ENCODE measurements at places on chromosomes 13 and 19. TPM values are rescaled to one million over a fixed set of nuclear protein-coding genes. Genes with fewer than 3 reads are reported as not detected.

LCP1 gene
- total RNA-seq = 454 TPM

PRKACA gene
- 44.0 TPM for total RNA-seq

ICAM1 gene
- 0.43 TPM for total RNA-seq

ZNF829 gene
- total RNA-seq = 5.1 TPM

ILF3 gene
- 75.5 TPM for total RNA-seq

GRCh38 chr19:9917321-9917720 lies 19.0 kb downstream of the OLFM2 start:
- DNase-seq = peak; percentile 58

GRCh38 chr13:97627566-97627965 lies 193.6 kb downstream of the RAP2A start:
- DNase-seq = peak; percentile 53

DNA sequence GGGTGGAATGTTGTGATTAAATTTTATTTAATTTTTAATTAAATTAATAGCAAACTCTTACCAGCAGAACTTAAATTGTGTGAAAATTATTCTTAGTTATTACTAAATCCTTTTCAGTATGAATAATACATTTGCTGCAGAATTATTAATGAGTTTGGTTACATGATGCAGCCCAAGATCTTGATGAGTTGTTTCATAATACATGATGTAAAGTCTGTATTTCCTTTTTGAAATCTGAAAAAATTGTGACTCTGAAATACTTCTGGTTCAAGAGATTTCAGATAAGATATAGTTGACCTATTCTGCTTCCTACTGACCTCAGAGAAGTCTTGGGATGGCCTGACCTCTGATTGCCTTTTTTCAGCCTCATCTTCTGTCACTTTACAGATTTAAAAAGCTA lies 11.1 kb downstream of the SAE1 start:
- no peak for DNase-seq

CYP2F1 gene
- not detected for total RNA-seq

DNA sequence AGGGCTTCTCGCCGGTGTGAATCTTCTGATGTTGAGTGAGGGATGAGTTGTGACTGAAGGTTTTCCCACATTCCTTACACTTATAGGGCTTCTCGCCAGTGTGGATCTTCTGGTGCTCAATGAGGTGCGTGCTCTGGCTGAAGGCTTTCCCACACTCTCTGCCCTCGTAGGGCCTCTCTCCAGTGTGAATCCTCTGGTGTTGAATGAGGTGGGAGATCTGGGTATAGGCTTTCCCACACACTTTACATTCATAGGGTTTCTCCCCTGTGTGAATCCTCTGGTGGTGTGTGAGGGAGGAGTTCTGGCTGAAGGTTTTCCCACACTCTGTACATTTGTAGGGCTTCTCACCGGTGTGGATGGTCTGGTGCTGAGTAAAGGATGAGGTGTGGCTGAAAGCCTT lies 33.2 kb downstream of the ZNF473 start:
- no peak for DNase-seq

DNA sequence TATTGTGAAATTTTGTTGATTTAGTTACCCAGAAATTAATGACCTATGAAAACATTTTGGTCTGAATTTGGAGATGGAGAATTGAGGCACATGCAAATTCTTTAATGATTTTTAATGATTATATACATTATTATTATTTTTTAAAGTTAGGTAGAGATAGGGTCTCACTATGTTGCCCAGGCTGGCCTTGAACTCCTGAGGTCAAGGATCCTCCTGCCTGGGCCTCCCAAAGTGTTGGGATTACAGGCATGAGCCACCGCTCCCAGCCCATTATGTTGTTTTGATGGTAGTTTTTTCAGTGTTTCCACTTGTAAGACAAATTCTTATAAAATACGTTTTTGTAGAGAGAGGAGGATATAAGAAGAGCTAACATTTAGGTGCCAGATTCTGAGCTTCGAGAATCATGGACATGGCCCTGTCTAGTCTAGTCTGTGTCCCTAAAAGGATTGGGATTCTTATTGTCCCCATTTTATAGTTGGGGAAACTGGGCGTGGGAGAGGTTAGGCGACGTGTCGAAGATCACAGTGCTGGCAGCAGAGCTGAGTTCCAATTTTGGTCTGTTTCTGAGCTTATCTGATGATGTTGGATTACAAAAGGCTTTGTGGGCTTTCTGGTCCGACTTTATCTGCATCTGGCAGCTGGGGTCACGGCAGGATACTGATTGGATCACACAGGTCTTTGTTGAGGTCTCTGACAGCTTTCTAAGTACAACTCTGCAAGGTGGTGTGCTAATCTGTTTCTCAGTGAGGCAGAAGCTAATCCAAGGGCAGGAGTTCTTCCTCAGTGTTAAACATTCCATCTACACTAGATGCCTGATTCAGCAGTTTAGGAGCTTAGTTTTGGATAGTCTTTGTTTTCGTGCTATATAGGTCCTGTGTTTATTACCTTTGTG lies 7.5 kb upstream of the WDR88 start:
- no peak for DNase-seq

KIR3DL2 gene
- total RNA-seq = not detected

- DNase-seq = no peak
Observed at GRCh38 chr19:17946965-17947784, 14.4 kb downstream of the CCDC124 start.

- no peak for DNase-seq
Observed at GRCh38 chr13:86725105-86725504, 925.9 kb upstream of the SLITRK6 start.

CEACAM7 gene
- total RNA-seq = not detected

DPF1 gene
- total RNA-seq = 3.0 TPM

GRCh38 chr19:50932018-50932689 lies 20.7 kb downstream of the KLK5 start:
- DNase-seq = peak; percentile 99

GRCh38 chr13:110509478-110509926 lies 52.0 kb downstream of the RAB20 start:
- no peak for DNase-seq

DNA sequence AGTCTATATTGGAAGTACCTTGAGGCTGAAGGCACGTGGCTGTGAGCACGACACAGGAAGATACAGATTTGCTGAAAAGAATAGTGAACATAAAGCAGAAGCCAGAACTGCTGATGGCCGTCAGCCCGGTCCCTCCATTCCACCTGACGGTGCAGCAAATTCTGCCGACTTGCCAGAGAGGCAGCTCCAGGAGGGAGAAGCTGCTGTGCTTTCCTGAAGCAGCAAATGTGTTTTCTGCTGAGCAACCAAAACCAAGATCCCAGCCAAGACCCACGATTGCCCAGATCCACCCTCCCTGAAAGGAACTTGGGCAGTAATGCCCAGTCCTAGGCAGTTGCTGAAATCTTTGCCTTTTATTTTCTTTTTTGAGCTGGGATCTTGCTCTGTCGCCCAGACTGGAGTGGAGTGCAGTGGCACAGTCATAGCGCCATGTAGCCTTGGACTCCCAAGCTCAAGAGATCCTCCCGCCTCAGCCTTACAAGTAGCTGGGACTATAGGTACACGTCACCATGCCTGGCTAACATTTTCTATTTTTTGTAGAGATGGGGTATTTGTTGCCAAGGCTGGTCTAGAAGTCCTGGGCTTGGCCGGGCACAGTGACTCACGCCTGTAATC lies 7.0 kb upstream of the RCN3 start:
- DNase-seq = no peak

GRCh38 chr19:53193535-53194222 lies 521 bp upstream of the ZNF665 start:
- no peak for DNase-seq

TINCR gene
- total RNA-seq = 9.9 TPM

DNA sequence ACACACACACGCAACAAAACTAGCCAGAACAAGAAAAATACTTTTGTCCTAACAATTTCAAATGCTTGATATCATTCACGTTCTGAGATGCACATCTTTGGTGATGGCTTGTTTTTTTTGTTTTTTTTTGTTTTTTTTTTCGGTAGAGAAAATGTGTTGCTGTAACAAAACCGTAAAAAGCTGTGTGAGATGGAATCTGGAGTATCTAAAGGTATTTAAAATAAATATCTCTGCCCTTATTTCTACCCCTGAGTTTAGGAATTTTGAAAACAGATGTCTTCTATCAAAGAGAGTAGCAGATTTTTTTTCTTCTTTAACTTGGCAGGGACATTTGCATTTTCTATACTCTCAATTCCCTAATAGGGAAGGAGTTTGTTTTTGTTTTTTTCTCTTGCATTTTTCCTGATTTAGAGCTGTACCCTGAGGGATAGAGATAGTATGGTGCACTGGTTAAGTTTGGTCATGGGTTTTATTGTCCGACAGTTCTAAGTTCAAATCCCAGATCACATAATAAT lies 446.6 kb downstream of the KLF5 start:
- DNase-seq = no peak

GRCh38 chr13:76799696-76800095 lies 86.5 kb downstream of the KCTD12 start:
- peak; percentile 24 for DNase-seq

- peak; percentile 94 for DNase-seq
Observed at GRCh38 chr13:45055198-45055901, 65.0 kb upstream of the GTF2F2 start.

DNA sequence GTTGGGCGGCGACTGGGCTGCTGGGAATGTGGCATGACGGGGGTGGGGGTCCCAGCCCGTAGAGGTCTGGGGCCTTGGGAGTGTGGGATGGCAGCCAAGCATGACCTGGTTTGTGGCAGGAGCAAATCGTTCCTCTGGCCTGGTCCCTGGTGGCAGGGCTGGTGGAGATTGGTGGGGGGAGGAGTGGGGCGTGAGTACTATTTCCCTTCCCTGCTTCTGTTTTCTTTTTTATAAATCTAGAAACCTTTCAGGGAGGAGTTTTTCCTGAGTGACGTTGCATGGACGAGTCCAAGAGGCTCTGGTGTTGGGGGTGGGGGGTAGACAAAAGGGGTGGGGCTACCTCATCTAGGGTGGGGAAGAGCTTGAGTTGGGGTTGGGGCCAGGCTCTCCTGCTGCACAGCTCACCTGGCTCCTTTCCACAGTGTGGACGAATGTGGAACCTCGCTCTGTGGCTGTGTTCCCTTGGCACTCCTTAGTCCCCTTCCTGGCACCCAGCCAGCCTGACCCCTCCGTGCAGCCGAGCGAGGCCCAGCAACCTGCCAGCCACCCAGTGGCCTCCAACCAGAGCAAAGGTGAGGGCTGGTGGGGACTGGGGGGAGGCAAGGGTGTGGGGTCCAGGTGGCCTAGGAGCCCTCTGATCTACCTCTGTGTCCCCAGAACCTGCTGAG lies 15.4 kb upstream of the PRR19 start:
- no peak for DNase-seq

DNA sequence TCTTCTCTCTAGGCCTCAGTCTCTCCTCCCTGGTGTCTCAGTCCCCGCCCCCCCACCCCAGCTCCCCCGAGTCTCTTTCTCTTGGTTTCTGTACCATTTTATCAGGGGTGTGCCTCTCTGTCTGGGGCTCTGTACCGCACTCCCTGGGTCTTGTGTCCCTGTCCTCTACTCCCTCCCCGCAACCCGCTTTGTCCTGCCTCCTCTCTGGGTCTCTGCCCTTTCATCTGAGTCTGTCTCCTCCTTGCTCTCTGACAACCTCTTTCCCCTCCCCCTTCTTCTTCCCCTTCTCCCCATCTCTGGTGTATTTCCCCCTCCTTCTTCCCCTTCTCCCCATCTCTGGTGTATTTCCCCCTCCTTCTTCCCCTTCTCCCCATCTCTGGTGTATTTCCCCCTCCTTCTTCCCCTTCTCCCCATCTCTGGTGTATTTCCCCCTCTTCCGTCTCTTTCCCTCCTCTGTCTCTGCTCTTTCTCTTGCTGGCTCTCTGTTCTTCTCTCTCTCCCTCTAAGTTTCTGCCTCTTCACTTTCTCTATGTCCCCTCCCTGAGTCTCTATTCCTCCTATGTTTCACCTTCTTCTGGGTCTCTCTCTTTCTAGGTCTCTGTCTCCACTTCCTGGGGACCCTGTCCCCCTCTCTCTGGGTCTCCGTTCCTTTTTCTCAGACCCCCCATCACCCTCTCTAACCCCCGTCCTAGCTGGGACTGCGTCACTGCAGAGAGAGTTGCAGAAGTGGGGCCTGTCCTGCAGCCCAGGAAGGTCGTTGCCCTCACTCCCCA lies 2.2 kb upstream of the KCNC3 start:
- no peak for DNase-seq

DNA sequence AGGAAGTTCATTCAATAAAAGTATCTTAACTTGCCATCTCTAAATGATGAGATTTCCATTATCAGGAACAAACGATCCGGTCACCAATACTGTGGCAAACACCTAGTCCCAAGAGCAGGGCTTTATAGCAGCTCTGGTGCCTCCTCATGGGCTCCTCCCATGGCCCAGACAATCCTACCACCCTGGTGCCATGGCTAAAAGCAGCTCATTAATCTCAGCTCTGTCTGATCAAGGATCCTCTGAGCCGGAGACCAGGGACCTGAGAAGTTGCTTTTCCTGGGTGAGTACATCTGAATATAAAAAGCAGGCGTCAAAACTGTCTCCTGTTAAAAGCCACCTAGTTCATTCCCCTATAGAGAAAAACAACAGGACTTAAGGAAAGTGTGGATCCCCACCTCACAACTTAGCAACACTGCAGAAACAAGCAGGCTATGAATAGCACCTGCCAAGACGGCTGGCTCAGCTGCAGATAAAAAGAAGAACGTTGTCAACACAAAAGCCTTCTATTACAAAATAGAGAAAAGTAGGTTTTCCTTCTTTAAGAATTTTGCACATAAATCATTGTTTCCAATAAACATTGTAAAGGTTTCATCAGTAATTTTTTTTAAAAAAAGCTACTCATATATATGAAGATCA lies 30.3 kb downstream of the TSHZ3 start:
- no peak for DNase-seq

GPR42 gene
- total RNA-seq = not detected

DNA sequence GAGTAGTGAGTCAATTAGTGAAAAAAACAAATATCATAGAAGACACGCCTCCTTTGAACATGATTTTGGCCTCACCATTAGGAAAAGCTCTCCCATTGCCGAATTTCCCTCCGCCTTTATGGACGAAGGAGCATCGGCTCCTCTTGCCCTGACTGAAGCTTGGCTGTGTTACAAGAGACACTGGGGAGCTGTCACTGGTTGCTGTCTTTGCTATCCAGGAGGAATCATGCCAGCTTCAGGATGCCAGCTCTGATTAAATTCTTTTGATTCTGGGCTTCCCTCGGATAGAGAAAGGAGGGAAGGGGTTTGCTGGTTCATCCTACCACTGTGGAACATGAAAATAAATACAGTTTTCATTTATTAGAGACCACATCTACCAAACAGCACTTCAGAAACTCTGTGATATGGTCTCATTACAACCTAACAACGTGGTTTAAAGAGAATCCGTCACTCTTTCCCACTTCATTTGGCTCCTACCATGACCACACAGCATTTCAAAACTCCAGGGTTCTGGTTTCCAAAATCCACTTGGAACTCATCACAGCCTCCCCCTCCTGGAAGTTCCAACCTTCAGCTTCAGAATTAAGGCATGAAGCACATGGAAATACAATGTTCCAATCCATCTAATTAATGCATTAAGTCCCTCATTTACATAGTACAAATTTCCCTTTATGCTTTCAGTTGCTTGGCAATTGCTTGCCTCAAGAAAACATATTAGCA lies 446.0 kb downstream of the EFNB2 start:
- DNase-seq = no peak

All from mammary epithelial cell (primary cell).